ENCODE measurements at places on chromosomes 3 and 15. TPM values are rescaled to one million over a fixed set of nuclear protein-coding genes. Genes with fewer than 3 reads are reported as not detected.
A peak's percentile ranks its signal among the peaks of the same experiment; 100 is the strongest.

GRCh38 chr3:13074006-13074375, 762 bp upstream of the IQSEC1 start:
- peak overlapping the region; percentile 19 for H3K27ac ChIP-seq
- H3K36me3 ChIP-seq = no peaks in the 10 kb centered on the region
- H3K4me1 ChIP-seq = peaks cover 71% of the 10 kb centered on the region
- H3K4me3 ChIP-seq = peak overlapping the region; percentile 79
- no peak for DNase-seq
- H3K27me3 ChIP-seq = peaks cover 4% of the 10 kb centered on the region

GRCh38 chr3:100535610-100535943, 43.2 kb downstream of the TMEM45A start:
- no peaks in the 10 kb centered on the region for H3K4me1 ChIP-seq
- H3K27me3 ChIP-seq = no peaks in the 10 kb centered on the region
- no peak for DNase-seq

GRCh38 chr3:2978977-2979732, 131.0 kb downstream of the IL5RA start:
- no peak overlapping the region for H3K4me3 ChIP-seq
- peak overlapping the region; percentile 24 for H3K27ac ChIP-seq
- peaks cover 3% of the 10 kb centered on the region for H3K27me3 ChIP-seq
- no peaks in the 10 kb centered on the region for H3K4me1 ChIP-seq
- DNase-seq = no peak
- H3K36me3 ChIP-seq = no peaks in the 10 kb centered on the region

GRCh38 chr3:46087871-46088270, 60.6 kb upstream of the XCR1 start:
- H3K4me3 ChIP-seq = no peak overlapping the region
- peaks cover 6% of the 10 kb centered on the region for H3K4me1 ChIP-seq
- H3K36me3 ChIP-seq = no peaks in the 10 kb centered on the region

DNA sequence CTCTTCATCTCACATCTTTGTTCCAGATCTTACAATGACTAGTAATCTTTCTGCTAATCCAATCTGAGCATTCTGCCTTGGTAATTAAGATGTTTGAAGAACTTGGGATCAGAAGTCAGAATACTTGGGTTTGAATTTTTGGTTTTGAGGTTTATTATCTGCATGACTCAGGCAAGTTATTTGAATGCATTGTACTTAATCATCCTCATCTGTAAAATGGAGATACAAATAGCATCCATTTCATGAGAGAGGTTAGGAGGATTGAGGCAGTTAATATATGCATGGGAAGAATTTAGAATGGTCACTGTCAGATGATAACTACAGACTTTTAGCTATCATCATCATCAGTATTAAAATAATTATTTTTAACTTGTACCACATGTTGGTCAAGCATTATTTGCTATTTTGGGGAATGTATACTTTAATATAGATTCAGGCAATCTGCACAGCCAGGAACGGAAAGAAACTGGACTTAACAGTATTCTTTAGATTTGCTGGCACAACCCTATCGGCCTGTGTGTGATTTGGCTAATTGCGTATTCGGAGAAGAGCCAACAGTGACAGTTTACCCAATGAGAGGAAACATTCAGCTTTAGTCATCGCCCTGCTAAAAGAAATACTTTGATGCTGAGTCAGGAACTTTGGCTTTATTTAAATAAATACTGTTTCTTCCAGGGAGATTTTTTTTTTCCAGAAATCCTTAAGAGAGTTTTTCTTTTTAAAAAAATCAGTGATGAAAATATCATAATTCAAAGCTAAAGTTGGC, 600.0 kb downstream of the ROBO1 start:
- no peak overlapping the region for H3K4me3 ChIP-seq
- no peaks in the 10 kb centered on the region for H3K27me3 ChIP-seq
- no peaks in the 10 kb centered on the region for H3K36me3 ChIP-seq
- no peak overlapping the region for H3K27ac ChIP-seq

DNA sequence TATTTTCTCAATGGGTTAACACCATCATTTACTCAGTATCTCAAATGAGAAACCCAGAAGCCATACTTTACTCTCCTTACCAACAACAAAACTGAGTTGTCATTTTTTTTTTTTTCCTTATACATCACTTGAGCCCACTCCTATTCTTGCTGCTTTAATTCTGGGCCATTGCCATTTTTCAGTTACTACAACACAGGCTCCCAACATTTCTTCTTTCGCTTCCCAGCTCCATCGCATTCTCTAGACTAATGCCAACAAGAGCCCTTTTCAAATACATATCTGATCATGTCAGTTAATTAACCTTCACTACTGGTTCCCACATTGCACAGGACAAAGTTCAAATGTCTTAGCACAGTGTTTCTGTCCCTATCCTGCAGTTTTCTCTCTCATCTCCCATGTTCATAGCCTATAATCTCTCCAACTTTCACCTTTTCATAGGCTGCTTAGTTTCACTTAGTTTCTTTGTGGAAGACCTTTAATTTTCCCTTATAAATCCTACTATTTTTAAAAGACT, 22.5 kb upstream of the ANXA2 start:
- no peaks in the 10 kb centered on the region for H3K27me3 ChIP-seq
- H3K27ac ChIP-seq = no peak overlapping the region
- H3K4me1 ChIP-seq = no peaks in the 10 kb centered on the region
- peaks cover 9% of the 10 kb centered on the region for H3K36me3 ChIP-seq

DNA sequence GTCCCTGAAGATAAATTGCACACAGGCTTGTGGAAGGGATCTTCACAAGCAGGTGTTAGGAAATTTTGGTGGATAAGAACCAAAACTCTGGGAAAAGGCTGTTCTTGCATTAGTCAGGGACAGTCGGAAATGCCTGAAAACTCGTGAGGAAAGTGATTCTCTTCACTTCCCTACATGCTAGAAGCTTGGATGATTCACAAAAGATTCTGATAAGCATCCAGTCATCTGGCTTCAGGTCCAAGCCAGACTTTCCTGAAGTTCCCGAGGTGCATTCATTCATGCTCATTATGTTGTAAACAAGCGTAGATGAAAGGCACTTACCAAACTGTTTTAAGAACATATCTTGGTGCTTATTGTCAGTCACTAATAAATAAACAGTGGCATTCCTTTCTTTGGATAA, 1028.7 kb downstream of the NTRK3 start:
- no peak for DNase-seq
- H3K4me3 ChIP-seq = no peak overlapping the region
- no peaks in the 10 kb centered on the region for H3K36me3 ChIP-seq
- H3K4me1 ChIP-seq = no peaks in the 10 kb centered on the region

DNA sequence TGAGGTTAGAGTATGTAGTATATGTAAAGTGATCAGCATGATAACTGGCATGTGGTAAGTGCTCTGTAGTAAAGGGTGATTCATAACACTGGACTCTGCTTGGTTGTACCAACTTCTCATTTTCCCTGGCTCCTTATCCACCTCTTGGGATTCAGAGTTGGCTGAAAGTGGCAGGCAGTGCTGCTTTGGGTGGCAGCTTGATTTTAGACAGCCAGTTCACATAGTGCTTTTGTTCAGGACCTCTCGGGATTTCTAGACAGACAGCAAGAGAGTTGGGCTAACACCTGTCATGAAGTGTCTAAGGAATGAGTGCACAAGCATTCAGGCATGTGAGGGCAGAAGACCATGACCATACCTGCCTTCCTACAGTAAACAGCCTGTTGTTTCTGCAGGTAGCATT, 69.0 kb downstream of the RBM6 start:
- peaks cover under 1% of the 10 kb centered on the region for H3K4me1 ChIP-seq
- peaks cover 68% of the 10 kb centered on the region for H3K36me3 ChIP-seq
- no peak overlapping the region for H3K4me3 ChIP-seq
- H3K27ac ChIP-seq = no peak overlapping the region
- H3K27me3 ChIP-seq = no peaks in the 10 kb centered on the region

DNA sequence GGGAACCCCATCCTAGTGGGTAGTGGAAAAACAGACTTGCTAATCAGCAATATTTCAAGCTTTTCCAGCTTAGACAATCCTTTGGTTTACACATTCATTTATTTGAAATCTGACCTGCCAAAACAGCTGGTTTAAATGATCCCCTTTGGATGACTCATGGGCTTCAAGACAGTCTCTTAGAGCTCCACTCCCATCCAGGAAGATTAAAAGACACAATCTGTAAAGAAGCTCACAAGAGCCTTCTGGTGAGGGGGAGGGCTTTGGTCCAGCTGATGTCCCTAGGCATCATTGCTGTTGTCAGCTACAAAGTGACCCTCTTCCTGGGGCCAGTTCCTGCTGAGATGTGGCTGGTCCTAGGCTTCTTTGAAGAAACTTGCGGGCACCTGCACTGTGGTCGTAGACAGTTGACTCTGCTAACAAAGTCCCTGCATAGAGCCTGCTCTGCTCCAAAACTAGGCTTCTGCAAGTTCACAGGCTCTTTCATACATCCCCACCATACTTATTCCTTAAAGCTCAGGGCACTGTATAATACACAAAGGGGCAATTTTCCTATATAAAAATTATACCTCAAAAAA, 73.7 kb downstream of the IGSF11 start:
- no peak overlapping the region for H3K27ac ChIP-seq
- H3K4me3 ChIP-seq = no peak overlapping the region
- DNase-seq = no peak
- no peaks in the 10 kb centered on the region for H3K36me3 ChIP-seq
- no peaks in the 10 kb centered on the region for H3K27me3 ChIP-seq

GRCh38 chr3:58434990-58435389, 1.4 kb upstream of the PDHB start:
- H3K36me3 ChIP-seq = peaks cover 8% of the 10 kb centered on the region
- H3K4me3 ChIP-seq = peak overlapping the region; percentile 92
- H3K4me1 ChIP-seq = peaks cover 19% of the 10 kb centered on the region

DNA sequence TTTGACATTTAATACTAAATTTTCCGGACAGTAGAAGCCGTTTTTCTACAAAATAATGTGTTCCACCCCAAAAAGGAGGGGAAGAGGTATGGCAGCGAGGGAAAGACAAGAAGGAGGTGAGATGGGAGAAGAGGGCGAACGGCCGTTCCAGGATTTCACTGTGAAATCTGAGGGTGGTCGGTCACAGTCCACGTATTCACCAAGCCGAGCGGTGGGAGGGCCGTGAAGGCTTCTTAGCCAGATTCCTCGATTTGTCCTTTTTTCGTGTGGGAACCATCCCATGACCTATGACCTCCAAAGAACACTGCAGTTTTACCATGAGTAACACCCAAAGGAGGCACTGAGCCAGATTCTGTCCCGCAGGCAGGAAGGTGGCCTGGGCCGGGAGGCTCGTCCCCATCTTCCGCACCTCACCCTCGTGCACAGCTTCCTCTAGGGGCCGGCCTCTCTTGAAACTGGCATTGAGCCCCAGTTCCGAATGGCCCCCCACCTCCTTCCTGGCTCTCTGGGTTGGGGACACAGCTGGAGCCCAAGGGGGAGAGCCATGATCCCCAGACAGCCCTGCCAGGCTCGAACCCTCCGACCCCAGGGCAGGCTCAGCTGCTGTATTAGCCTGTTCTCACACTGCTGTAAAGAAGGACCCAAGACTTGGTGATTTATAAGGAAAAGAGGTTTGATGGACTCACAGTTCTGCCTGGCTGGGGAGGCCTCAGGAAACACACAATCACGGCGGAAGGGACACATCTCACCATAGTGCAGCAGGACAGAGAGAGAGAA, 23.7 kb downstream of the XXYLT1 start:
- no peak overlapping the region for H3K27ac ChIP-seq
- DNase-seq = no peak
- peaks cover 8% of the 10 kb centered on the region for H3K36me3 ChIP-seq
- no peaks in the 10 kb centered on the region for H3K27me3 ChIP-seq
- peaks cover 35% of the 10 kb centered on the region for H3K4me1 ChIP-seq

- no peak for DNase-seq
- peaks cover 3% of the 10 kb centered on the region for H3K4me1 ChIP-seq
- H3K4me3 ChIP-seq = no peak overlapping the region
- no peaks in the 10 kb centered on the region for H3K36me3 ChIP-seq
These were observed 7.6 kb downstream of the PLXNB1 start for GRCh38 chr3:48422272-48422671.

DNA sequence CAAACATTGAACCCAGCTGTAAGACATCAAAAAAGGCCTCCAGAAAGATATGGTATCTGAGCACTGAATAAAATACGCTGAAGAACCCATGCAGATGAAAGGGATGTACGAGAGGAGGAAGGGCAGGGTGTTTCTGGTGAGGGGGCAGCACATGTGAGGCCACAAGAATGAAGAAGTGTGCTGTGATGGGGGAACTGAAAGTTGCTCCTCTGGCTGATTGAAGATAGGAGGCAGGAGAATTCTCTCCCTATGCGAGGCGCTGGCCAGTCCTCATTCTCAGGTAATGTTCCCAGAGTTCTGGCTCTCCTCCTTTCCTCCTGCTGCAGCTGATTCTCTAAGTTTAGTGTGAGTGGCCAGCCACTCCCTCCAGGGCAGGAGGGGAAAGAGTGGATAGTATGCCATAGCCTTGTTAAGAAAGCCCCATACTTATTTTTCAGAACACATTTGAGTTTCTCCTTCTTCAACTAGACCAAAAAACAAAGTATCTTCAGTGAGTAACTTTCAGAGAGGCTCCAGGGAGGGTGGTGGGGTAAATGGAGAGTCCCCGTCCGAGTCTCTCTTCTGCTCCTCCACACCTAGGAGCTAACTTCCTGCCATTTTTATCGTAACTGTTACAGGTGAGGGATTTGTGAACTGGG, 26.9 kb upstream of the MYO1E start:
- H3K36me3 ChIP-seq = no peaks in the 10 kb centered on the region
- H3K4me1 ChIP-seq = peaks cover 51% of the 10 kb centered on the region
- H3K27me3 ChIP-seq = peaks cover 2% of the 10 kb centered on the region
- DNase-seq = no peak
- H3K4me3 ChIP-seq = no peak overlapping the region

Gene HDAC11
- 6.6 TPM for total RNA-seq

Gene PLOD2
- total RNA-seq = not detected

Gene VPS39
- total RNA-seq = 113 TPM

Gene SLC2A2
- not detected for total RNA-seq

Gene OSTN
- not detected for total RNA-seq

Measured in naive thymus-derived CD8-positive, alpha-beta T cell (primary cell).